ENCODE measurements at places on chromosomes 7 and 10.

DNA sequence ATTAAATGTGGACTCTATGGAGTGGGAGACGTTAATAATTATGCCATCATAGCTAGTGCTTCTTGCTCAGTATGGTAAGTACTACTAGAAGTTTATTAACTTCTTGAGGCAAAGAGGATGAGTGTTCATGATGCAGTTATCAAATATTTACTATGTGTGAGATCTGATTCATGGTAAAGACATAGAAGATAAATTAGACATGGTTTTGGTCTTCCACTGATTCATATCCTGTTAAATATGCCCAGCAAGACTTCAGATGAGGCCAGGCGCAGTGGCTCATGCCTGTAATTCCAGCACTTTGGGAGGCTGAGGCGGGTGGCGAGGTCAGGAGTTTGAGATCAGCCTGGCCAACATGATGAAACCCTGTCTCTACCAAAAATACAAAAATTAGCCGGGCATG, 547.1 kb upstream of the ANKRD30A start:
- peak; percentile 63 for DNase-seq

GRCh38 chr10:30747633-30748032, 118.1 kb upstream of the LYZL2 start:
- DNase-seq = peak; percentile 63

DNA sequence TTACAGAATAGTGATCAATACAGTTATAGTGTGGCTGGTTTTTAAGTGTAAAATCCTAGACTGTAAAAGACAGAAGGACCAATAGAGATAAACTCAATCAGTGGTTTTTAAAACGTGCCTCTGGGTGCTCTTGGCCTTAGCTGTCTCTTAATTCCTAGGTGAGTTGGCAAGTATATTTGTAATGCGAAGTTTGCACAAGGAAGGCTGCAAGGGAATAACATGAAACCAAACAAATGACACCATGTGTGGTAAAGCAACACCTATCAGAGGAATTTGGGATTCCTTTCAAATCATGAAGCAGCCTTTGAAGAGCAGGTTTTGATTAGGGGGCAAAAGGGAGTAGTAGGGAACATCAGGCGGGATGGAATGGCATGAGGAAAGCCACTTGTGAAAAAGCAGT, 284.6 kb downstream of the INHBA start:
- no peak for DNase-seq

GRCh38 chr7:105985672-105986215, 22.7 kb downstream of the CDHR3 start:
- no peak for DNase-seq

All from fibroblast of skin of back (primary cell).